Neural progenitor cell (in vitro differentiated cells): ENCODE measurements at places on chromosomes 16 and 17. TPM values are rescaled to one million over a fixed set of nuclear protein-coding genes. Genes with fewer than 3 reads are reported as not detected.

Gene LPO
- not detected in 2 replicates for total RNA-seq

Gene TBC1D28
- 0.09 TPM in 1 of 2 replicates, not detected in the other for total RNA-seq

DNA sequence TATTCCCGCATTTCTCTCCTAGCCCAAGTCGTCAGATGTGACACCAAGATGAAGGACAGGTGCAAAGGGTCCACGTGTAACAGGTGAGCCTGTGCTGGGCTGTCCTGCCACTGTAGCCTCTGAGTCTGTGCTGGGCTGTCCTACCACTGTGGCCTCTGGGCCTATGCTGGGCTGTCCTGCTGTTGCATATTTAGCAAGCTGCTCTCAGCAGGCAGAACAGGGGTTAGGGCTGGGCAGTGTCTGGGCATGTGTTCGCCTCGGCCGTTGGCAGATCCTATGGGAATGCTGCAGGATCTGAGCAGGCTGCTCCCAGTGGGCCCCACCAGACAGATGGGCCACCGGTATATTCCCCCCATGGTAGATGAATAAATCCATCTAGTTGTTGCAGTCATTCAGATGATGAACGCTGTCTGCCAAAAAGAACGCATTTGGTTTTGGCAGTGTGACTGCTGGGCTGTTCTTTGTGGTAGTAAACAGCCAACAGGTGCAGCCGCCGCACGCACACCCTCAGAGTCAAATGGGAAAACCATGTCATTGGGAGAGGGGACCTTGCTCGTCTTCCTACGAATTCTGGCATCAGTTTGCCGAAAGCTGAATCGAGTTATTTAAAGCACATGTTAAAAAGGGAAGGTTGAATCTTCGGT is 49.2 kb downstream of the CRISPLD2 start:
- peaks cover 7% of the 10 kb centered on the region for H3K4me1 ChIP-seq
- H3K4me3 ChIP-seq = no peak overlapping the region
- no peak overlapping the region for H3K27ac ChIP-seq

Gene ALOX12
- total RNA-seq = 0.21 and 0.40 TPM in 2 replicates

DNA sequence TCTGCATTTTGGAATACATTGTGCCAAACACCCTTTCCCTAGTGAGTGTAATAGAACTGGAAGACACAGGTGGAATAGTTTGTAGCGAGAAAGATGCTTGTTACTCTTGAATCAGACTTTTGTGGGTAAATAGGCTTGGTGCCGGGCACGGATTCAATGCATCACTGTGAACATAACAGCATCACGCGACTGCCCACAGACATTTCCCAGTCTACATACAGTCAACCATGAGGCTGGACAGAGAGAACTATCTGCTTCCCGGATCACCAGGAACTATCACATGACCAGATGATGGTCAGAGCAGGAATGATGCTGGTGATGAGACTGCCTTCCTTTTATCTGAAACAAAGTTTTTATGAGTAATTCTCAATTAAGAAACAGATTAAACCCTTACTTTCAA is 397 bp upstream of the KRTAP9-2 start:
- no peak overlapping the region for H3K4me3 ChIP-seq
- H3K4me1 ChIP-seq = no peaks in the 10 kb centered on the region
- no peak for DNase-seq
- H3K27me3 ChIP-seq = no peaks in the 10 kb centered on the region
- no peak overlapping the region for H3K27ac ChIP-seq

Gene MYO15A
- 1.2 and 5.4 TPM in 2 replicates for total RNA-seq
